ENCODE measurements at places on chromosomes 3 and 15. TPM values are rescaled to one million over a fixed set of nuclear protein-coding genes. Genes with fewer than 3 reads are reported as not detected.

NLGN1 gene
- total RNA-seq: 1.3 TPM

DISP2 gene
- total RNA-seq: 5.2 TPM

UROC1 gene
- not detected for total RNA-seq

LRRC3B gene
- not detected for total RNA-seq

MUC20 gene
- 71.8 TPM for total RNA-seq

WDR72 gene
- total RNA-seq: not detected

PIGBOS1 gene
- total RNA-seq: 6.8 TPM

COL6A6 gene
- not detected for total RNA-seq

GOLGA6L4 gene
- 2.0 TPM for total RNA-seq

SUSD5 gene
- 0.85 TPM for total RNA-seq

CPNE9 gene
- not detected for total RNA-seq

SMCO1 gene
- total RNA-seq: not detected
